SW 1271 (cell line): ENCODE measurements at places on chromosomes 12 and 14.
A peak's percentile ranks its signal among the peaks of the same experiment; 100 is the strongest.

DNA sequence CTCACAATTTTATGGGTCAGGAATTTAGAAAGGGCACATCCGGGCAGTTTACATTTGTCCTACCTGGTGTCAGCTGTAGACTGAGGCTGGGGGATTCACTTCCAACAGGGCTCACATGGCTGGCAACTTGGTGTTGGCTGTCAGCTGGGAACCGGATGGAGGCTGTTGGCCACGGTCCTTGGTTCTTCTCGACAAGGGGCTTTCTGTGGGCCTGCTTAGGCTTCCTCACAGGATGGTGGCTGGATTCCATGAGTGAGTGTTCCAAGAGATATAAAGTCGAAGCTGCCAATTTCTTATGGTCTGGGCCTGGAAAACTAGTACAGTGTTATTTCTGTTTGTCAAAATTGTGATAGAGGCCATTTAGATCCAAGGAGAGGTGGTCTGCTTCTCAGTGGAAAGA lies 127.9 kb downstream of the PTCSC3 start:
- DNase-seq = no peak

DNA sequence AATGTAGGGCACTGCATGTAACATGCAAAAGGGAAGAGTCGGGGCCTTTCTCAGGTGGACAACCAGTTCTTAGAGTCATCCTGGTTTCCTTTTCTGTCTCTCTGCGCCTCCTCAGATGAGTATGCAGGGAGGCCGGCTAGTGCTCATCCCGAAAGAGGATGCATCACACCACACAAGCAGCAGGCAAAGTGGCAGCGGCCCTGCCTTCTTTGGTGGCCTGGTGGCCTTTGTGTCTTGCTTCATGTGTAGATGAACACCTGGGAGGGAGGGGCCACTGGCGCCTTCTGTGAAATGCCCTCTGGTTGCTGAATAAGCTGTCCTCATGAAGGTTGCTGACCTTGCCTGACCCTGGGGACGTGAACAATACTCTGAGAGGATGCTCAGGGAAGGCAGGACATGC lies 18.0 kb downstream of the SLC24A4 start:
- DNase-seq = no peak

DNA sequence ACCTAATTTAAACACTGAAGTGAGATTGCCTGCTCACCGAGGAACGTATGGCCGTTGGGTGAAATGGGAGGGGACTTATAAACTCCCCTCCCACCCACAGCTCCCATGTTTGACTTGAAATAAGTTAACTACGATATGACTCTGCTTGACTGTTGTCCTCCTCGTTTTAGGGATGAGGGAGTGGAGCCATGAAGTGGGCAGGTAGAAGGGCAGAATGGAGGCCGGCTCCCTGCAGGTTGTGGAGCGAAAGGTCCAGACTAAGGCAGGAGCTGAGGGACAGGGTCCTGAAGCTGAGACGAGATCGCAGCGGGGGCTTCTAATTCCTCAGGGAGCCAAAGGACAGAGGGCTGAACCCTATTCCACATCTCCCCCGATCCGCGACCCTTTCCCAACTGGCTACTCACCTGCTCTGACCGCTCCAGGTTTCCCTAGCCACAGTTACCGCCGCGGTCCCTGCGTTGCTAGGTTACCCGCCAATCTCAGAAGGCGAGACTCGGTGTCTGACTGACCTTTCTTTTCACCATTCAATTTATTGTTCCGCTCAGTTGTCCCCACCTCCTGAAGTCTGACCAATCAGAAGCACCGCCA lies 577 bp upstream of the TPCN1 start:
- peak; percentile 68 for DNase-seq

DNA sequence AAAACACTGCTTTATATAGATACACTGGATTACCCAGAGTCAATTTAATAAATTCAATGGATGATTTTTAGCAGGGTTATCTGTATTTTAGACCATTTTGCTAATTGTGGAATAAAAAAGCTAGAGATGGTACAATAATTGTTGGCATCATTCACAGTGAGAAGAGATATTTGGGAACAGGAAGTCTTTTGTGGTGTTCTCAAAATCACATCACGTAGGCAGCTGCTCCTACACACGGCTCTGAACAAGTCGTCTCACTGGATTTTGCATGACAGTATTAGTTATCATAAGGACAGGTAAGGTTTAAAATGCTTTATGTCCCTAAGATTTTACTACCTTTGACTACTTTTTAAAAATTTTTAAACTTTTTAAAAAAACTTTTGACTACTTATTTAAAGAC lies 52.0 kb downstream of the PAPLN start:
- DNase-seq = no peak

DNA sequence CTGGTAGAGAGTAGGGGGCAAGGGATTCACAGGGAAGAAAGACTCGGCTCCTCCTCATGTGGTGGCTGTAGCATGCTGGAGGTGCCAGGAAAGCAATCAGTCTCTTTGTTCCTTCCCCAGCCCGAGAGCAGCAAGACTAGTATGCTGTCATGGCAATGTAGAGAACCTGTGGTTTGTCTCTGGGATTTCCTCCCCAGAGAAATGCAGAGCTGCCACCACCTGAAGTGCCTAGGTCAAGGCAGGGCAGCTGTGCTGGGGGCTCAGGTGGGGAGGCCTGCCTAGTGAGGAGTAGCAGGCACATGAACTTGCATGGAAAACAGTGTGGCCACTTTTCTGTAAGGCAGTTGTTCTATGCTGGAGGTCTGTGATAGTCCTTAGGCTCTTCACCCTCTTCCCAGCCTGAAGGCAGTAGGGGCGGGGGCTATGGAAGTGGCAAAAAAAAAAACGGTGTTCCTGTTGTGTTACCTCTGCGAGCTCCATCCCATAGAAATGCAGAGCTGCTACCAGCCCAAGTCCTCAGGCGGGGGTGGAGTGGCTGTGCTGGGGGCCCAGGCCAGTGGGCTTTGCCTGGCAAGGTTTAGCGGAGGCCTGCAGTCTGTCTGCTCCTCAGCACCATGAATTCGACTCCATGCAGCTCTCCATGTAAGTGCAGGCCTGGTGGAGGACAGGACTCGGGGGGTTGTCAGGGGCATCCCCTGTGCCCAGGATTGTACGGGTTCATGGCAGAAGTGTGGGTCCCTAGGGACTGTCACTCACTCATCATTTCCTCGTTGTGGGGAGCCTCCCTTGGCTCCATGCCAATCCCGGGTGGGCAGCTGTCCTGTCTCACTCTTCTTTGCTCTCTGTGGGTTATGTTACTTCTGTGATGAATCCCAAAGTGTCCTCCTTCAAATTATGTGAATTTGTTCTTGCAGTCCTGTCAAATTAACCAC lies 4.1 kb upstream of the CLEC4D start:
- no peak for DNase-seq

DNA sequence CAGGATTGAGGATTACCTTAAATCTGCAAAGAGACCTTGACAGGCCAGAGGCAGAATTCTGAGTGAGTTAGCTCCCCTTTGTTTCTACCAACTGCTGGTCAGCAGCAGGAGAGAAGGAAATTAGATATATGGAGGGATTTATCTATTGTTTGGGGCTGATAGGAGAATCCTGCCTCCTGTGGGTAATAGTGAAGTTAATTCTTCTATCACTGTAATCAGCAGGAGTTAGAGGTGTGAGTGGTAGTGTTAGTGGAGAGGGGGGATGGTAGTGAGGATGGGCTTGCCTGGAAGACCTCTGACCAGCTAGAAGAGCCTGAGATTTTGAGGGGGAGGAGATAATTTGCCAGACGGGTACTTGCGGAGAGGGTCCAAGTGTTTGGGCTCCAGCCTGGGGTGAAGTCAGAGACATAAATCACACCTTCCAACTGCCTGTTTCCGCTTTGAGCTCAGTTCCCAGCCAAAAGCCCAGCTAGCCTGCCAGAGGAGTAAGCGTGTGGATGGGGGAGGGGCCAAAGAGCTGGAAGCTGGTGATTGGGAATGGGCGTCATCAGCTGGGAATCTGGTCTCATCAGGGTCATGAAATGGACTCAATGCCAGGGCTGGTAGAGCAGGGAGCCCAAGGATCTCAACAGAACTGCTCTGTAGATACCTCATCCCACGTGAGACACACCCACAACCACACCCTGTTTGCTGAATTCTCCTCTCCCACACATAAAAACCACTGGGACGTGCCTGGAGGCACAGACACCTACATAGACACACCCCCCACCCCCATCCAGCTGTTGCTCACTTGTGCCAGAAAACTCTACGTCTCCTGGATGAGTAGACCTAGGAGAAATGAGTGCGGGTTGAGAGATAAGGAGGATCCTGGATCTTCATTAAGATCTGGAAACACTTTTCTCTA lies 13.1 kb upstream of the ITGA5 start:
- DNase-seq = no peak

DNA sequence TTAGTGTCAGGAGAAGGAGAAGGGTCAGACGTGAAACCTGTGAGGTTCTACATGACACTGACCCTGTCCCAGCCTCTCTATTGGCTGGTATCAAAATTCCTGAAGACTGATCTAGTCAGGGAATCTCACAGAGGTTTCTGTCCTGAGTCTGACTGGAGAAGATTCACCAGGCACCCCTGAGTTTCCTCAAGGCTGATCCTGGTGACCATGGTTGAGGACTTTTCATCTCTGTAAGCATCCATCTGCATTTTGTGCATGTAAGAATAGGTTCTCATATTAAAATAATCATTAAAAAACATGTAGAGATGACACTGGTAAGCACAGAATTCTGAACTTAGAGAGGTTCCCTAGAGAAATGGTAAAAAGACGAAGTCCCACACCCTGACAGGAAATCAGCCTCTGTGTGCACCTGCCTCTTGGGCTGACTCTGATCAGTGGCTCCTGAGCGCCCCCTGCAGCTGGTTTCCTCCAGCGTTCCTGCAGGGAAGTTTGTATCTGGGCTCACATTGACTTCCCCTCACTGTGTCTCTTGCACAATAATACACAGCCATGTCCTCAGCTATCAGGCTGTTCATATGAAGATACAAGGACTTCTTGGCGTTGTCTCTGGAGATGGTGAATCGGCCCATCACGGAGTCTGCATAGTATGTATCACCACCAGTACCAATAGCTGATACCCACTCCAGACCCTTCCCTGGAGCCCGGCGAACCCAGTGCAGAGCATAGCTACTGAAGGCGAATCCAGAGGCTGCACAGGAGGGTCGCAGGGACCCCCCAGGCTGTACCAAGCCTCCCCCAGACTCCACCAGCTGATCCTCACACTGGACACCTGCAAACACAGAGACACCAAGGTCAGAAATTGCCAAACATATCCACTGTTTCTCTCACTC lies 991.9 kb downstream of the TMEM121 start:
- DNase-seq = no peak

GRCh38 chr12:74889563-74890236 lies 319.9 kb downstream of the KCNC2 start:
- DNase-seq = peak; percentile 45

DNA sequence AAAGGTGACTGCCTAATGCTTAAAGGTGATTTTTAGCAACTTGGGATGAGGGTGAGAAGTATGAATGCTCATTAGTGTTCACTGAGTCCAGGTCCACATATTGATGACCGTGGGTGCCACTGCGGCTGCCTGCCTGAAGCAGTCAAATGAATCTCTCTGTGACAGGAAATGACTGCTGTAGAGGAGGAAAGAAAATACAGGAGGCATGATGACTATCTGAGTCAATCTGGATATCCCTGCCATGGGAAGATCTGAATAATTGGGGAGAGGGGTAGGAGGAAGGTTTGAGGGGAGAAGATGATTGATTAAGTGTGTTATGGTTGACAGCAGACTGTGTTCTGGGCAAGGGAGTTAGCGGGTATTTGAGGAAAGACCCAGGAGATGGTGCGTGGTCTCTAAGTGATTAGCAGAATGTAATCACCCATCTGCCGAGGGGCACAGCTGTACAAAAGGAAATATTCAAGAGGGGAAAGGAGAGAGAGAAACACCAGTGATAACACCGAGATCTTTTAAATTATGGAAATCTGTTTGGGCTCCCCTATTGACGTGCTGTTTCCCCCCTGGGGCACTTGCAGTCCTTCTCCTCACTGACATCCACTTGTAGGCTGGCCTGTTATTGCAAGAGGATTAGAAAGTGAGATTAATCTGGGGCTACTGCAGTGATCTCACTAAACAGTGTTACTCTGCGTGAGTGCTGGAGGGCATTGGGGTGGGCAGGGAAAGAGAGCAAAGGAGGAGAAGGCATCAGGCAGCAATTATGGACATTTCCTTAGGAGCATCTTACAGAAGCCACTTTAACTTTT lies 97.7 kb downstream of the AKAP6 start:
- no peak for DNase-seq

- no peak for DNase-seq
These were observed 462.6 kb downstream of the NPAS3 start for GRCh38 chr14:33401311-33401710.

GRCh38 chr14:24442240-24443052 lies at the start of gene SDR39U1:
TSS of gene SDR39U1 (minus strand) at chr14:24442776. CDS start at chr14:24442769, 7 bp downstream.
- DNase-seq = peak; percentile 98
